ENCODE measurements at places on chromosomes 1 and 21. TPM values are rescaled to one million over a fixed set of nuclear protein-coding genes. Genes with fewer than 3 reads are reported as not detected.

The POU3F1 gene
- not detected for total RNA-seq

The H6PD gene
- 5.5 TPM for total RNA-seq

The SPRR2F gene
- not detected for total RNA-seq

The FCRLB gene
- 2.2 TPM for total RNA-seq

The AMY2A gene
- total RNA-seq, result not detected

The ZSWIM5 gene
- 0.81 TPM for total RNA-seq

The PIGR gene
- total RNA-seq, result not detected

The SERINC2 gene
- 25.3 TPM for total RNA-seq

The ZMYND12 gene
- 0.20 TPM for total RNA-seq
